Lung microvascular endothelial cell (primary cell): ENCODE measurements at places on chromosomes 4 and X. TPM values are rescaled to one million over a fixed set of nuclear protein-coding genes. Genes with fewer than 3 reads are reported as not detected.

DNA sequence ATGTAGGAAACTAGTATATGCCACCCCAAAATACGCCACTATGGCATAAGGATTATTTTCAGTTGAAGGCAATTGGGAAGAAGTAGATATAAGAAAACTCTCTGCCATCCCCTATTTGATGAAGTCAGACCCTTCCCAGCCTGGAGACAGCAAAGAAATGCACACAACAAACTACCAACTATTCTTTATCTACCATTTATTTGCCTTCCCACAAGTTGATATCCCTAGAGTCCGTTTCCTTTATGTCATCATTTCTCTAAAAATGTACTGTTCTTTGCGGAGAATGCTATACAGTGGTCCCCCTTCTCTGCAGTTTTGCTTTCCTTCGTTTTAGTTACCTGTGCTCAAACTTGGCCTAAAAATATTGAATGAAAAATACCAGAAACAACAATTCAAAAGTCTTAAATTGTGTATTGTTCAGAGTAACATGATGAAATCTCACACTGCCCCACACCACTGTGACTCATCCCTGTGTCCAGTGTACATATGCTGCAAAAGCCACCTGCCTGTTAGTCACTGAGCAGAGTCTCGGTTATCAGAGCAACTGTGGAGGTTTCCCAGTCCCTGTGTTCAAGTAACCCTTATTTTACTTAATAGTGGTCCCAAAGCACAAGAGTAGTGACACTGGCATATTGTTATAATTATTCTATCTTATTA lies 152.3 kb downstream of the WDFY3 start:
- DNase-seq: peak; percentile 93

DNA sequence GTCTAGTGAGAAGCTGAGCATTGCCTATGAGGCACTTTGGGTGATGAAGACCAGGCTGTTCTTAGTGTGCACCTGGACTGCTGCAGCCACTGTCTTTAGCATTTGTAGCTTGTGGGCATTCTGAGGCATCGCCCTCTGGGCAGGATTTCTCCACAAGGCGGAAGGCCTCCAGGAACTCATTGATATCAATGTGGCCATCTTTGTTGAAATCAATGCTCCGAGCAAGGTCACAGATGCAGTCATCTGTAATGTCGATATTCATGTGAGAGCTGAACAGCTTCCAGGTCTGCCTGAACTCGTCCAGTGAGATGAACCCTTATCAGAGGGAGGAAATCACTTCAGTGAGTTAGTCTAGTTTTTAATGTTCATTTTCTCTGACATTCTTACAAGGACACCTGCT lies 41.6 kb downstream of the PPEF2 start:
- DNase-seq: no peak

The SPANXB1 gene
- total RNA-seq: not detected in 2 replicates

GRCh38 chr4:173736840-173737239 lies 206.8 kb upstream of the HAND2 start:
- no peak for DNase-seq

The HOPX gene
- 1.2 and 1.7 TPM in 2 replicates for total RNA-seq

- DNase-seq: no peak
Measured at GRCh38 chr4:36489798-36490197, 208.4 kb downstream of the DTHD1 start.

- no peak for DNase-seq
Measured at GRCh38 chrX:22087011-22087557, 55.0 kb downstream of the PHEX start.

The ENAM gene
- not detected in 2 replicates for total RNA-seq

- no peak for DNase-seq
Measured at GRCh38 chrX:43876680-43877079, 5.6 kb downstream of the MAOB start.

DNA sequence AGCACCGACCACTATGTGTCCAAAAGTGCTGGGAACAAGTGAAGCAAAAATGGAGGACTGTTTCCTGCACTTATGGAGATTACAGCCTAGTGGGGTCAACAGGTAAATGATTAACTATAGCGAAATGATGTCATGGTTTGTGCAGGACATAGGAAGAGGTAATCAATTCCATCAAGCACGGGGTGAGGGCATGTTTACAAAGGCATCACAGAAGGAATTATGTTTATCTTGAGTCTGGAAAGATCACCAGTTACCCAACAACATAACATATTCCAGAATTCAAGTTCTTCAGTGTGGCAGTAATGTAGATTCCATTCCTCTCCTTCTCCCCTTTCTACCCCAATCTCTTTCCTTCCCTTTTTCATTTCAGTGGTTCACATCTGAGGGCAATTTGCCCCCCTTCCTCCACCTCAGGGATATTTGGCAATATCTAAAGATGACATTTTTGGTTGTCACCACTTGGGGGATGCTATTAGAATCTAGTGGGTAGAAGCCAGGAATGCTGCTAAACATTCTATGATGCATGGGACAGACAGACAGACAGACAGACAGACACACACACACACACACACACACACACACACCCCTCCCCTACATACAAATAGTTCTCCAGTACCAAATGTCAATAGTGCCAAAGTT lies 24.1 kb downstream of the FAM47E start:
- no peak for DNase-seq

- DNase-seq: no peak
Measured at GRCh38 chr4:33886356-33886755, 2358.0 kb downstream of the ARAP2 start.
